Fibroblast of gingiva (primary cell): ENCODE measurements at places on chromosomes 11 and 22.

DNA sequence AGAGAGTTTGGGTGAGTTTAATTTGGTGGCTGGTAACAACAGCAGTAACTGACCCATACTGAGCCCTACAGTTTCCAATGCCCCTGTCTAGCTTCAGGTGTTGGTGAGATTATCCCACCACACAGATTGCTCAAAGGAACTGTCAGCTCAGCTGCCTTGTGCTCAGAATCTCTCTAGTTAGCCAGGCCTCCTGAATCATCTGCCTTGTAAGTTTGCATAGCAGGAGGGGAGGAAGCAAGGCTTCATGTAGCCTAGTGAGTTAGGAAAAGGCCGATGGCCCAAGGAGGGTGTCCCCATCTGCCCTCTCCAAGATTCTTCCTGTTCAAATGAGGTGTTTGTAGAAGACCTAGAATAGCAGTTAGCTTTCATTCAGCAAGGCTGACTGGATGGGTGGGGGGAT, 74.3 kb downstream of the MICAL2 start:
- no peak for DNase-seq

GRCh38 chr11:44149651-44150050, 54.2 kb downstream of the EXT2 start:
- DNase-seq = no peak

- DNase-seq = no peak
These were observed 71.7 kb downstream of the DBX1 start for GRCh38 chr11:20088397-20089225.

DNA sequence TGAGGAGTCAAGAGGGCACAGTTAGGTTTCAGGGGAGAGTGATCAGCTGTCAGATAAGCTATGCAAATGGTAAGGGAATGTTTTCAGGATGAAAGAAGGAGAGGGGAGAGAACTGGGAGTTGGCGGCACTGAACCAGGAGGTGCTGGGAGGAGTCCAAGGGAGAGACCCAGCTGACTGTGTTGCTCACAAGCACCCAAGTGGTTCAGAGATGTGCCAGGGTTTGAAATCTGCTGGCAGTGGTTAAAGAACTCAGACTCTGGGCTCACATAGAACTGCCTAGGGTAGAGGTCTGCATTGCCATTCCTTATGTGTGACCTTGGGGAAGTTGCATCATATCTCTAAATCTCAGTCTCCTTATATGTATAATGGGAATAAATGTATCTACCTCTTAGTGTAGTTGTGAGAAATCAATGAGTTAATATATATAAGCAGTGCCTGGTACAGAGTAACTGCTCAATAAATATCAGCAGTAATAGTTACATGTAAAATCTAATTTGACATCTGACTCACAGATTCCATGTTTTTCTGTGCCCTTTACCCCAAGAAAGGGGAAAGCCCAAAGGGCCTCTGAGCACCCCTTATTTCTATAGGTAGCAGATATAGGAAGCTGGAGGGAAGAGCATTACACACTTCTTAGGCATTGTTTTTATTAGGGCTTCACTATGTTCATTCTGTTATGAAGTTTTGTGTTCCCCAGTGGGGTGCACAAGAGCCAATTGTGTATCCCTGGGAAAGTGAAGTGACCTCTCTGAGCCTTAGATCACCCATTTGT, 66.9 kb upstream of the SESN3 start:
- DNase-seq = no peak

- DNase-seq = no peak
These were observed 350.3 kb downstream of the SHANK2 start for GRCh38 chr11:70901951-70902521.

DNA sequence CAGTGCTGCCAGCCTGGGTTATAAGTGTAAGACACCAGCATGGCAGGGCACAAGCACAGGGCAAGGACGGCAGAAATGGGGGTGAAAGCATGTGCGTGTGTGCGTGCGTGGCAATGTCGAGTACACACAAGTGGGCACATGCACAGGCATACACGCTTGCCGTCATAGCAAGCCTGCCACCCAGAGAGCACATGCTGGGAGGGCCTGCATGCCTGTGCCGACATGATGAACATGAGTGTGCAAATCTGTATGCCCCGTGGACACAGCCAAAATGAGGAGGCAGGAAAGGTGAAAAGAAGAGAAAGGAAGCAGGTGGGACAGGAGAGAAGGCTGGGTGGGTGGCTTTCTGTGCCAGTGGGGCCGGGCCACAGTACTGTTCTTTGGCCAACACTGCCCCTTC, 62.9 kb downstream of the NECTIN1 start:
- DNase-seq = no peak

GRCh38 chr22:30610299-30610698, 3.3 kb downstream of the TCN2 start:
- DNase-seq = no peak

- DNase-seq = no peak
These were observed 14.3 kb downstream of the TCIRG1 start for GRCh38 chr11:68053117-68053516.

DNA sequence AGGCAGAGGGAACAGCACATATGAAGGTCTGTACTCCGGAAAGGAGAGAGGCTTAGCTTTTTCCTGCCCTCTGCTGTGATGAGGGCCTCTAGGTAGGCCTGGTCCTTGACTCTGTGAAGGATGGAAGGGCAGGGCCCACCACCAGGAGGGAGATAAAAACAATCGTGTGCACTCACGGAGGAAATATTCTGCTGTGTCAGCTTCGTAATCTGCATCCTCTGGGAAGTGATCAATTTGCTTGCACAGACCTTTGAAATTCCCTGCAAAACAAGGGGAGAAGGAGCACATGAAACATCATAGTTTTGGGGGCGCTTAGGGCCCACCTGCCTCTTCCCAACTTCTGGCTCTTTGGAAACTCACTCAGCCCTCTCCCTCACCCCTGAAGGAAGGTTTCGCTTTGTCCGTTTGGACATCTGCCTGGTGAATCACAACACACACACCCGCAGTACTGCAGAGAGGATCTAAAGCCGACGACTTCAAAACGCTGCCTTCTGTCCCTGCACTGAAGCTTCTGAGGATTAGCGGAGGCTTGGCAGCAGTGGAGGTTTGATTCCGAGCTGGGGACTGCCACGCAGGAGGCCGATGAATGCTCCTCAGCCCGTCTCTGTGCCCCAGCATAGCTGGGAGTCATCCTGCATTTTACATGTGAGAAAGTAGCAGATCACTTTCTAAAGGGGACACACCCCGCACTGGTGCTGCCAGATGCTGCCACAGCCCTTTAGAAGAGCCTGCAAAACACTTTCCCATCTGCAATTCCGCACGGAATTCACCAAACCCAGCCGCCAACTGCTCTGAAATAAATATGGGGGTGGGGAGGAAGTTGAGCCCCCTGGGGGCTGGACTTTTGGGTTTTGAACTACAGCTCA, 58.6 kb upstream of the EIF3D start:
- DNase-seq = peak; percentile 39

DNA sequence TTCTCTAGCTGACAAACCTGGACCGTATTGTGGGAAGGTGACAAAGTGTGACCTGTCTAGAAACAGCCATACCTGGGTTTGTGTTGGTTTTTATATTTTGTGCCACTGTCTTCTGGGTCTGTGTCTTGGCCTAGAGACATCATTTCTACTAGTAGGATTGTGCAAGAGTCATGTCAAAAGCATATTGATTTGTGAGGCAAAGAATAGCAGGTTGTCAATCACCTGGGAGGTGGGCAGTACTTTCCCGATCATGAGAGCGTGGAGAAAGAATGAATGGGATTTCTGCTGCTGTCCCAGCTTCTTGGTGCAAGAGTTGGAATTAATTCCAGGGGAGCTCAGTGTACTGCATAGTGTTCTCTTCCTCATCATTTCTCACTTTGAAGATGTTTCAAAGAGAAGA, 5.0 kb upstream of the FERMT3 start:
- no peak for DNase-seq

- no peak for DNase-seq
These were observed 482.1 kb upstream of the ANO5 start for GRCh38 chr11:21710809-21711208.

- DNase-seq = no peak
These were observed 12.0 kb downstream of the OR8A1 start for GRCh38 chr11:124581817-124582216.

DNA sequence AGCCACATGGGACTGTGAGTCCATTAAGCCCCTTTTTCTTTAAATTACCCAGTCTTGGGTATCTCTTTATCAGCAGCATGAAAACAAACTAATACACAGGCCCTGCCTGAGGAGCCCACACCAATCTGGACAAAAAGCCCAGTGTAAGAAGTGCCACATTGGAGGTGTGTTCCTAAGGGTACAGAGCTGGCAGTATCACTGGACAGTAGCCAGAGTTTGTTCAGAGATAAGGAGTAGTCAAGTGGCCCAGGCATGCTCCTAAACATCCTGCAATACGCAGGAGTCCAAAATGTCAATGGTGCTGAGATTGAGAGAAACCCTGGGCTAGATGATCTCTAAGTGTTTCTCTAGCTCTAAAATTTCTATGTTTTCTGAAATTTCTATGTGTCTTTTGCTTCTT, 27.0 kb upstream of the POGLUT3 start:
- DNase-seq = no peak

- DNase-seq = peak; percentile 42
These were observed 21.6 kb downstream of the PARVG start for GRCh38 chr22:44202261-44202789.

DNA sequence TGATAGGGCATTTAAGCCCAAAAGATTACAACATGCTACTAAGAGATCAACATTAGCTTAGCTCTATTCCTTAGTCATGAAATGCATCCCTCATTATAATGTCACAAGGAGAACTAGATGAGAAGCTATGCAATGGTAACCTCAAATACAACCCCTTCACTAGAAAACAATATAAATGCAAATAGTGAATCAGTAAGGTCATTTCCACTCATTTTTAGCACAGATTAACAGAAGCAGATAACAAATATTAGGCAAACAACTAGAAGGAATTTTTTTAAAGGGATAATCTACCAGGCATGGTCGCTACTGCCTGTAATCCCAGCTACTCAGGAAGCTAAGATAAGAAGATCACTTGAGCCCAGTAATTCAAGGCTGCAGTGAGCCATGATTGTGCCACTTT, 28.2 kb downstream of the SIK3 start:
- no peak for DNase-seq

DNA sequence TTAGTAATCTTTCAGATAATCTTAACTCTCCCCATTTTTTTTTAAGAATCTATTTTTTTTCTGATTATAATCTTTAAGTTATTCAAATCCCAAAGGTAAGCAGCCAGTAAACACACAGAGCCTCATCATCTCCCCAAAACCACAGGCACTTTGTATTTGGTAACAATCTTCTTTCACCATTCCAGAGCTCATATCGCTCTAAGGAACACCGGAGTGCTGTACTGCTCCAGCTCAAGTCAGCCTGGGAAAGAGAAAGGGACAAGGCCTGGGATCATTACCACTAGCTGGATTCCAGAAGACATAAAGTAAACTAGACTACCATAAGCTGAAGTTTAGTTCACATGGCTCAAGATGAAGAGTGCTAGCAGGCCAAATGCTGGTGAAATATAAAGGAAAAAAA, 73.0 kb upstream of the APOA1 start:
- peak; percentile 22 for DNase-seq

DNA sequence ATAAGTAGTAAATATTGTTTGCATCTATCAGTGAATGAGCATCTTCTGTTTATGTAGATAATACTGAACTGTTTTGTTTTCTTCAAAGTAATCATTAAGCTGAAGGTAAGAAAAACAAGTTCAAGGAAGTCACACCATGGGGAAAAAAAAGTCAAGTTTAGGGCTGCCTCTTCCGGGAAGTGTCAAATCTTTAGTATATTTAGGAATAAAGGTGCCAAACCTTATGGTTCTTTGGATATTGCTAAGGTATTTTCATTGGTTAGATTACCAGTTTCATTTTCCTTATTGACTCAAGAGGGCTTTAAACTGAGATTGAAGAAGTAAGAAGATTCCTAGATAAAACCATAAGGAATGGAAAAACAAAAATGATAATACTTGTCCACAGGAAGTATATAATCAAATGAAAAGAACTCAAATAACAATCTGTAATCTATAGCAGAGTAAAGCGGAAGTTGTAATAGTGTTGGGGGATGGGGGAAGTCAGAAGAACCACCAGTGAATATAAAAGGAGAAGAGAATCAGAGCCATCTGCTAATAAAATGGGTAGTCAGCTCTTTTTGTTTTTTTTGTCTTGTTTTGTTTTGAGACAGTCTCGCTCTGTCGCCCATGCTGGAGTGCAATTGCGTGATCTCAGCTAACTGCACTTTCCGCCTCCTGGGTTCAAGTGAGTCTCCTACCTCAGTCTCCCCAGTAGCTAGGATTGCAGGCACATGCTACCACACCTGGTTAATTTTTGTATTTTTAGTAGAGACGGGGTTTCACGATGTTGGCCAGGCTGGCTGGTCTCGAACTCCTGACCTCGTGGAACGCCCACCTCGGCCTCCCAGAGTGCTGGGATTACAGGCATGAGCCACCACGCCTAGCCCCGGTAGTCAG, 2.3 kb downstream of the ATM start:
- no peak for DNase-seq

GRCh38 chr11:95156916-95157541, 67.4 kb downstream of the ENDOD1 start:
- peak; percentile 23 for DNase-seq

DNA sequence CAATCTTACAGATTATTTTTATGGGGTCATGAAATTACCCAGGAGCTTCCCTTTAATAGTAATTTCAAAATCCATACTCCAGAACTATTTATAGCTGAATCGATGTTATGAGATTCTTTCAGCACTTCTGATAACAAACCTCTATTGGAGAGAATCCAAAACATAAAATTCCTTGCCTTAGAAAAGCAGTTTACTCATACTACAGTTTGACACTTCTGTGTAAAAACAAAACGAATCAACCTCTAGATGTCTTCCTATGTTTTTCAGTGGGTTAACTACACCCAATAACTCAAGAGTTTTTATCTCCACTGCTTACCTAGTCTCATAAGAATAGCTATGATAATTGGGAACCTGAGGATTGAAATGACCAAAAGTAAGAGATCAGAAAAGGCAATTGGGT, 35.6 kb downstream of the KIF18A start:
- no peak for DNase-seq

- no peak for DNase-seq
These were observed 25.8 kb upstream of the P2RY2 start for GRCh38 chr11:73192272-73192671.

DNA sequence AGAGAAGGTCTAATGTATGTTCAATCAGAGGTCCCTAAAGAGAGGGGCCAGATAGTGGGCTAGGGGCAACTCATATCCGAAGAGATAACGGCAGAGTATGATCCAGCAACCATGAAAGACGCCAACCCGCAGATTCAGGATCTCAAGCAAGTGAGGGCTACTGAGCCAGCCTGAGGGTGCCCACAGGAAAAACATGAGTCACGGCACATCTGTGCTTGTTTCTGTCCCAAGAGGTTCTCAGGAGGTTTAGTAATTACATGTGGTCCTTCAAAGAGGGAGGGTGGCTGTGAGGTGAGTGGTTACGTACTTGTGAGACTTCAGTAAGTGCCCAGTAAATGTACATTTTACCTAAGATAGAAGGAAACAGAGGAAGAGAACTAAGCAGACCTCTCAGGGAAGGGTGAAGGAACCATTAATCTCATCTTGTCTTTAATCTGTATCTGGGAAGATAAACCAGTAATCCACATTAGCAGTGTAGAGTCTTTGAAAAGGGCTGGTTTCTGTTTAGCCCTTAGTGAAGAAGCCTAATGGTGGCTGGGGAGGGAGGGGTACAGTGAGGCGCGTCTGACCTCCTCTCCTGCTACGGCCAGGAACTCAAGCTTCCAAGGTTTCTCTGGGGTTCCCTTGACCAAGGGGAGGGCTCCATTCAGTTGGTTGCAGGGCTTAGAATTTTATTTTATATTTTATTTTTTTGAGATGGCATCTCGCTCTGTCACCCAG, 10.2 kb downstream of the SIRT3 start:
- no peak for DNase-seq
